SW 1271 (cell line): ENCODE measurements at places on chromosomes 3 and 15.

DNA sequence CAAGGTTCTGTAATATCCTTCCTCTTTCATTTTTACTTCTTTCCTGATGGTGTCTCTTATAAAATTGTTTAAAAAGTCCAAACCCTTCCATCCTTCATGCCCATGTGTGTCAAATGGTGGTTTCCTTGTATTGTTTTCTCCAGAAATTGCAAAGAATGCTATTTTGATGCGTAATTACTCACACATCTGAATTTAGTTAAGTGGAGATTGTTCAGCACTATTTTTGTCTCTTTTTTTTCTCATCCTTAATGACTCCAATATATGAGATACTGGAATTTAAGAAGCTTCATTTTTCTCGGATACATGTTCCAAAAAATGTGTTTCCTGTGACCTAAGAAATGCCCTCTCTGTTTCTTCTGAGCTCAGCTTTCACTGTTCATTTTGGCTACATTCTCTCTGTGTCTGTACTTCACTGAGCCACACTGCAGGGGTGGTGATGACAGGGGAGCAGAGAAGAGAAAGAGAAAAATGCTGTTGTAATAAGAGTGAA lies 799.8 kb downstream of the DIPK2A start:
- DNase-seq = no peak

GRCh38 chr3:143220741-143221140 lies 101.2 kb downstream of the CHST2 start:
- no peak for DNase-seq

GRCh38 chr15:26098801-26099200 lies 235.7 kb upstream of the ATP10A start:
- DNase-seq = no peak

GRCh38 chr3:46825450-46825849 lies 37.8 kb downstream of the MYL3 start:
- DNase-seq = no peak

- no peak for DNase-seq
These were observed 28.7 kb downstream of the FRMD4B start for GRCh38 chr3:69357196-69357595.

- DNase-seq = no peak
These were observed 33.0 kb upstream of the KLF13 start for GRCh38 chr15:31293655-31294054.

DNA sequence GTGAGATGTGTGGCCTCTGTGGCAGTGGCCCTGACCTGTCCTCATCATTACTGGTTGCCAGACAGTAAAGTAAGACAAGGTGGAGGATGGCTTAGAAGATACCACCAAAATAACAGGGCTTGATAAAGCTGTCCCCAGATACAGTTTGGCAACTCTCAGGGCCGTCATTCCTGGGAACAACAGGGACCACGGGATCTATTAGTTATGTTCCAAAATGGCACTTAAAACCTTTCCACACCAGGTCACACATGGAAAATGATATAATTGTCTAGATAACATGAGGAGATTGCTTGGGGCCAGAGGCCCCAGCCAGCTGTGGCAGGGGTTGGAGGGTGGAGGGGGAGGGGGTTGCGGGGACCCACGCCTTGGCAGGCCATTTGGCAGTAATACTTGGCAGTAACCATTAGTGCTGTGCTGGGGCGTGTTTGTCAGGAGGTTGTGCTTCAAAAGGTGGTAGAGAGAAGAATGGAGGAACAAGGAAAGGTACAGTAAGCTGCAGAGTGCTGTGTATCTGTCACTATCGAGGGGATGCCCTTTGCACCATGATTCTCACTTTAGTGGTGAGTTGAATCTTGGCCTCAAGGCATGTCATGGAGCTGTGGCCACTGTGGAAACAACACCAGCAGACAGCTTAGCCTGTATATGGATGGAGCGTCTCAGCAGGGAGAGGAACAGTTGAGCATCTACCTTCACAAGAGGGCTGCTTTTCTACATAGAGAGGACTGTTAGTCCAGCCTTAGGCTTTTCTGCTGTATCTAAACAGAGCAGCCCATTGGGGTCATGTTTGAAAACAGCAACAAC lies 14.0 kb downstream of the PLCL2 start:
- no peak for DNase-seq

GRCh38 chr15:52071570-52071969 lies 41.0 kb downstream of the BCL2L10 start:
- DNase-seq = no peak

- DNase-seq = no peak
These were observed 16.8 kb downstream of the MBNL1 start for GRCh38 chr3:152285509-152285908.

GRCh38 chr3:173439004-173439403 lies 41.5 kb downstream of the NLGN1 start:
- DNase-seq = no peak

GRCh38 chr3:160129459-160130061 lies 95.7 kb upstream of the C3orf80 start:
- DNase-seq = peak; percentile 36

GRCh38 chr3:151351219-151351618 lies 21.9 kb upstream of the P2RY13 start:
- DNase-seq = no peak

GRCh38 chr3:64088408-64089205 lies 65.3 kb upstream of the PSMD6 start:
- no peak for DNase-seq

GRCh38 chr3:130960139-130960795 lies 66.4 kb downstream of the ASTE1 start:
- DNase-seq = no peak

- DNase-seq = no peak
These were observed 75.6 kb downstream of the LINGO1 start for GRCh38 chr15:77557144-77557543.

GRCh38 chr15:36688310-36689011 lies 109.0 kb downstream of the CDIN1 start:
- DNase-seq = peak; percentile 4

DNA sequence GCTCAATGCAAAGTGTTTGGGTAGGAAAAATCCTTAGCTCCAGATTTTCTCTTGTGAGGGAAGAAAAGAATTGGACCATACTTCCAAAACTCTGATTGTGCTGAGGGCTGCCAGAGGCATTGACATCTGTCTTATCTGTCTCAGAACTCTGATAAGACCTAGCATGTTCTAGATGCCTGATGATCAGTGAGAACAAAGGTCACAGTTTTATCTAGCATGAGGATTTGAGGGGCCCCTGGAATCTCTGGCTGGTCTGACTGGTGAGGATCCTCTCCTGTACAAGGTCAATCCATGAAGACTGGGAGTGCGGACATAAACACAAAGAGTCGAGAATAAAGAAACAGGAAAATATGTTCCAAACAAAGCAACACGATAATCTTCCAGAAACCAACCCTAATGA lies 40.1 kb downstream of the GPR149 start:
- DNase-seq = no peak

DNA sequence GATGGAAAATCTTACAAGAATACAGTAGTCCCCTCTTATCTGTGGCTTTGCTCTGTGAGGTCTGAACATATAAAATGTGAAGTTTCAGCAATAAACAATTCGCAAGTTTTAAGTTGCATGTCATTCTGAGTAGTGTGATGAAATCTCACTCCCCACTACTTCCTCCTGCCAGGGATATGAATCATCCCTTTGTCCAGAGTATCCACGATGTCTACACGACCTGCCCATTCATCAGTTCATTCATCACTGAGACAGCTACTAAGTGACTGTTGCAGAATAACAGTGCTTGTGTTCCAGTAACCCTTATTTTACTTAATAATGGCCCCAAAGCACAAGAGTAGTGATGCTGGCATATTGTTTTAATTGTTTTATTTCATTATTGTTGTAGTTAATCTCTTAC lies 489.2 kb upstream of the UBE2E2 start:
- peak; percentile 75 for DNase-seq

- DNase-seq = no peak
These were observed 8.1 kb upstream of the PRR23E start for GRCh38 chr3:127184870-127185216.

GRCh38 chr3:134642445-134643149 lies 8.2 kb downstream of the KY start:
- no peak for DNase-seq

DNA sequence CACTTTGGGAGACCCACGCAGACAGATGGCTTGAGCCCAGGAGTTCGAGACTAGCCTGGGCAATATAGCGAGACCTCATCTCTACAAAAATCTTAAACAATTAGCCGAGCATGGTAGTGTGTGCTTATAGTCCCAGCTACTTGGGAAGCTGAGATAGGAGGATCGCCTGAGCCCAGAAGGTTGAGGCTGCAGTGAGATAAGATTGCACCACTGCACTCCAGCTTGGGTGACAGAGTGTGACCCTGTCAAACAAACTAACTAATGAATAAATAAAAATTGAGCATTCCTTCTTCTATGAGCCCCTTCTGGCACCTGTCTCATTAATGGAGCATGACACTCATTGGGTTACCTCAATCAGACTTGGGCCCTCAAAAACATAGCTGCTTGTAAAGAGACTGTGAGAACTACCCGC lies 7.5 kb downstream of the ZDHHC3 start:
- no peak for DNase-seq

- DNase-seq = no peak
These were observed 428.2 kb downstream of the NLGN1 start for GRCh38 chr3:173825730-173826129.

DNA sequence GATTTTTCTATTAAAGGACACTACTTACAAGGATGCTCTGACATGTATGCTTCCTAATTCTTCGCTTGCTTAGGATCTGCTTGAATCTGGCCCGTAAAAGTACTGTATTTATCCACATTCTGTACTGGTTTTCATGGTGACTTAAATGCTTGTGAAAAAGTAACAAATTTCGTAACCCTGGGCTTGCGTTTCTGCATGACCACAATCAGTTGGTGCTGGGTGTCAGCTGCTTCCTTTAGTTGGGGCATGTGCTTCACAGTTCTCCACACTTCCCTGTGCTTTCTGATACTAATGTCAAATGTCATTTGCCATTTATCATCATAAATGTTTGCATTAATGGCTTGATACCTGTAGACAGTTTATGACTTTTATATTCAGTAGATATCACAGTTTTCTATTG lies 218.4 kb upstream of the MLF1 start:
- no peak for DNase-seq

GRCh38 chr3:64300790-64301423 lies 75.6 kb upstream of the PRICKLE2 start:
- DNase-seq = no peak

- no peak for DNase-seq
These were observed 2.7 kb downstream of the NKIRAS1 start for GRCh38 chr3:23913873-23914743.

DNA sequence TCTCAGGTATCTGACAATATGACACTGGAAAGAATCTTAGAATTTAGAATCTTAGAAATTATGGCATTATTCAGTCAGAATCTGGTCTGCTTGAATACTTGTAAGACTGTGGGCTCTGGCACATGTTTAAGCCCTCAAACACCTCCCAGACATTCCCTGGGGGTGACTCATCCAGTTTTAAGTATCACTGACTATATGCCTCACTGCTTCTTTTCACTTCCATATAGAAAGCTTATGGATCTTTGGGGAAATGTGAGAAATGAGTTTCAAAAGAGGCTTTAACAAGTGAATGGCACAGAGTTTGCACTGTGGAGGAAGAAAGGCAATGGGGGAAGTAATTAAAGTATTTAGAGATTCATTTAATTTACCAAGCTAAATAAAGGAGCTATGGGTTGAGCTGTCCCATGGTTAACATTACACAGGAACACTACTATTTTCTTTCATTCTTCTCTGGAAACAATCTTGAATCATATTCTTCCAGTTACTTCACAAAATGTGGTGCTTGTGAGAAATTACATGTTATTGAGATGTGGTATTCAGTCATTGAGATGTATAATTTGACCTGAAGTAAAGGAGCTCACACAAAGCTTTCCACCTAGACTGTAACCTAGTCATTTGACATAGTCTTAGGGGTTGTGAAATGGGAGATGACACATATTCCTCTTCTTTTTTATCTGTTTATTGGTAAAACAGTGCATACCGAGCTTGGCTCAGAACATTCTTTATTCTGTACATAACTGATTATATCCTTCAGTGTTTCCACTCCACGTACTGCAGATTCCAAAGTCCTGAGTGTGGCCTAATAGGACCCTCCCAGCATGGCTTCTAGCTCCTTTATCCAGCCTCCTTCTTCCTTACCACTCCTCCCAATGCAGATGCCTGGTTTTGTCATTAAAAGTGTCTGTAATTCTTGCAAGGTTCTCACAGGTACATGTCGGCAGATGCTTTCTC lies 544.6 kb upstream of the NECTIN3 start:
- DNase-seq = peak; percentile 15

GRCh38 chr3:43285644-43286043 lies 696 bp upstream of the SNRK start:
- no peak for DNase-seq

- DNase-seq = no peak
These were observed 79.4 kb downstream of the KLF15 start for GRCh38 chr3:126277629-126278378.

GRCh38 chr15:79041601-79042168 lies 48.9 kb downstream of the RASGRF1 start:
- no peak for DNase-seq

GRCh38 chr3:48215019-48215418 lies 8.3 kb upstream of the CAMP start:
- no peak for DNase-seq

GRCh38 chr3:55569033-55569599 lies 82.0 kb upstream of the WNT5A start:
- DNase-seq = no peak

GRCh38 chr3:62252438-62253157 lies 120.8 kb downstream of the FEZF2 start:
- DNase-seq = no peak

- DNase-seq = no peak
These were observed 292.0 kb upstream of the NECTIN3 start for GRCh38 chr3:110779581-110779980.

GRCh38 chr3:160678292-160678842 lies 1.4 kb downstream of the ARL14 start:
- no peak for DNase-seq

GRCh38 chr3:76429581-76430177 lies 610.2 kb upstream of the ROBO2 start:
- DNase-seq = no peak

DNA sequence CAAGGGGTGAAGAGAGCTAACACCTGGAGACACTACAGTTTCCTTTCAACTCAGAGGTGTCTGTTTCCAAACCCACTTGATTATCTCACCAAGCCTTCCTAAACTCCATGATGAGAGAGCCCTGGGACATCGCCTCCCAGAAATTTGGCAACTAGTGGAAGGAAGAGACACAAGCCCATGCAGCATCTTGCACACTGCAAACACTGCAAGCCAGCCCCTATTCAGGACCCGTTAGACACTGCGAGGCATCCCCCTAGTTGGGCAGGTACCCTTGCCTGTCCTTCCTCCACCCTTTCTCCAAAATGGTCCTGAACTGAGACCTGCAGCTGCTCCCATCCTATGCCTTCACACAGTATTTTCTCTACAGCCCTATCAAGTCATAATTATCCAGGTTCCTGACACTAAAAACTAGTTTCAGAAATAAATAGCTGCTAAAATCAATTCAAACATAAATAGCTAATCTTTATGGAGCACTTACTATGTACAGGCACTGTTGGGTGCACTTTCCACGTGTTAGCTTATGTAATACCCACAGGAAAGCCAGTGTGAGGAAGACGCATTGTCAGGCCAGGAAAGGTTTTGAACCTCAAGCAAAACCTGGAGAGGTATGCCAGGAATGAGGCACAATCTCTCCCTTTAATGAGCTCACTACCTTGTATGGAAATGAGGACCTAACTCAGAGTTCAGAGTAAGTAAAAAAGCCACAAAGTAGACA lies 2.8 kb downstream of the MAGI1 start:
- DNase-seq = no peak
